ENCODE measurements at places on chromosomes 3 and 15.

DNA sequence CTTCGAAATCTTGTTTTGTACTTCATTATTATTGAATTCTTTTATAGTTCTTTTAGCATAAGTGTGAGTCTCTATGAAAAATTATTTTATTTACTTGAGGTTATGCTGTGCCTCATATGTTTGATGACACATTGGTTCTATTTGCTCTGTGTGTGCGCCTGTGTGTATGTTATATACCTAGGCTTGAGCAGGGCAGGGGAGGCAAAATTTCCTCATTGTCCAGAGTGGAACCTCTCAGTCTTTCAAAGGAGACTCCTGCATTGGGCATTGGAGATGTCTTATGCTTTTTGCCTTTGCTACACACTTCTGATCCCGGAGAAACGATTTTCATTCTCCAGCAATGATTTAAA, 58.4 kb downstream of the ALCAM start:
- no peak for DNase-seq

GRCh38 chr3:12840591-12841148, 695 bp downstream of the RPL32 start:
- DNase-seq, result peak; percentile 31

DNA sequence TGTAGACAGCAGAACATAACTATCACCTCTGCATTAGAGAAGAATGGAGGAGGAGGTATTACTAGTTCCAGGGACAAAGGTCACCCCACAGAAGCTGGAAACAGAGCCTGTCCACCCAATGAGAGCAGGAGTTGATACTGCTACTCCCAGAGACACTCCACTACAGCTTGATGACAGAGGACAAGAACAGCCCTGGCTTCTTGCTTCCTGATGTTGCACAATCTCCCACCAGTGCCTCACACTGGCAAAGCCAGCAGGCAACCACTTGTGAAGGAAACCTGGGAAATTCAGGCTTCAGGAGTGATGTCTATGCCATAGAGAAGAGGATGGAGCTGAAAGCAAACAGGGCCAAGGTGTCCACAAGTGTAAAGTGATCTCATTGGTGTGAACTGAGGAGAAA, 78.0 kb upstream of the POU1F1 start:
- no peak for DNase-seq

GRCh38 chr3:109375975-109376374, 38.6 kb upstream of the DPPA4 start:
- DNase-seq, result no peak

GRCh38 chr3:41129731-41130130, 69.6 kb upstream of the CTNNB1 start:
- DNase-seq, result no peak
